Thyroid gland (tissue), 4 donors: ENCODE measurements at places on chromosomes 6 and 20. TPM values are rescaled to one million over a fixed set of nuclear protein-coding genes. Genes with fewer than 3 reads are reported as not detected.

DNA sequence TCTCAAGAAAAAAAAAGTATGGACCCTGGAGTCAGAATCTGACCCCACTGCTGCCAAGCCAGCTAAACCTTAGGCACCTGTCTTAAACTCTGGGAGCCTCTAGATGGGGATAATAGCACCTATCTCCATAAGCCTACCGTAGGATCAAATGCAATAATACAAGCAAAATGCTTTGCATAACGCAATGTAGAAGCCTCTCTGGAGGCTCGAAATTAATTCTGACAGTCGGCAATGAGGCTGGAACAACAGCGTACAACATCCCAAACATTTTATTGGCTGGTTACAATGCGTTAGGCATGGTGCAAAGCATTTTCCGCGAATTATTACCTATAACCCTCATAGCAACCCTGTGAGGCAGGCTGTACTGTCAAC lies 521 bp downstream of the CDK5RAP1 start:
- DNase-seq = no peak

DNA sequence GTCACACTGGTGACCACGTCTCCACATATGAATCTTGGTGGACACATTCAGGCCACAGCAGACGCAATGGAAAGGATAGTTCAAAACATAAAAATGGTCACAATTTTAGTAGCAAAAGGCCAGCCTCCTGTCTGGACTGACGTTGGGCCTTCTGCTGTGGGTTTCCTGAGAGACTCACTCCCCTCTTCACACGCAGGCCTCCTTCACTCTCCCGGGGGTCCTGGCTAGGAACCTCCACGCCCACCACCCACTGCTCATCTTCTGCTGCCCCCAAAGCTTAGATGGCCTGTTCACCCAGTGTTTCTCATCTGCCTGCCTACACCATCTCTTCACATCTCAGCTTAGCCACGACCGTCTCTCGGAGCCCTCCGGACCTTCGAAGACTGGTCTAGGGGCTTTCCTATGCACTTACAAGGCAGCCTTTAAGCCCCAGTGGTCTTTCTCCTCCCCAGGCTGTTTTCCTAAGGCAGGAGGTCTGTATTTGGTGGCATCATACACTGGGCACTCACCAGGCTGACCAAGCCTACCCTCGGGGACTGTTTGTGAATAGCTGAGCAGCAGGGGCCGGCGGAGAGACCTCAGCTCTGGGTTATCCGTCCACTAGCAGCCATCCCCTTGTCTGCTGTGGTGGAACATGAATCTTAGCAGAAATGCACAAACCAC lies 46.6 kb upstream of the AFDN start:
- no peak for DNase-seq

- DNase-seq = no peak
Measured at GRCh38 chr6:152566103-152566875, 70.9 kb downstream of the SYNE1 start.

- DNase-seq = no peak
Measured at GRCh38 chr6:106186714-106187113, 100.6 kb downstream of the PRDM1 start.

DNA sequence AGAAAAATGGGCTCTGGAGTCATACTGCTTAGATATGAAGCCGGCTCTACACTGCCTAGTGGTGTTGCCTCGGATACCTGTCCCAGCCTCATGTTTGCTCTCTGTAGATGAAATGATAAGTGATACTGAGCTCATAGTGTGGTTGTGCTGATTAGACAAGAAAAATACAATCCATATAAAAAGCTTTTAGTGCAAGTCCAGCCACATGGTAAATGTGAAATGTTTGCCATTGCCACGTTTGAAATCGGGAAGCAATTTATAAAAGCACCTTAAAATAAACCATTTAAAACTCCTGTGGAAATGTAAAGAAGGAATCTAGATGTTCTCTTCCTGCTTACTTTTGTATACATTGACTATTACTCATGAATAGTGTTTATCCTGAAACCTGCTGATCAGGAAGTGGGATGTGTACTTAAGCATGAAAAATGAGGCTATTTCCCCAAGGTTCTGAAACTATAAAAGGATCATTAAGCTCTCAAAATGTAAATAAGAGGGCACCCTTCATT lies 13.1 kb upstream of the PBOV1 start:
- DNase-seq = no peak

DNA sequence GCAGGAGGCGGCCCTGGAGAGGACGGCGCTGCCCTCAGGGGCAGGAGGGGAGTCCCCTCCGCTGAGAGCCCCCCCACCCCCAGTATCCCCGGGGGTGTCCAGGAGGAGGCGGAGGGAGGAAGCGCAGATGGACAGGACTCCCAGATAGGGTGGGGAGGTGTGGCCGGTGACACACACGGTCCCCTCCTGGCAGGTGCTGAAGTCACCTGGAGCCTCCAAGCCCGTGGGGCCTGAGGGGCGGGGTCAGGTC lies 1.4 kb downstream of the STMN3 start:
- DNase-seq = peak; percentile 62

DNA sequence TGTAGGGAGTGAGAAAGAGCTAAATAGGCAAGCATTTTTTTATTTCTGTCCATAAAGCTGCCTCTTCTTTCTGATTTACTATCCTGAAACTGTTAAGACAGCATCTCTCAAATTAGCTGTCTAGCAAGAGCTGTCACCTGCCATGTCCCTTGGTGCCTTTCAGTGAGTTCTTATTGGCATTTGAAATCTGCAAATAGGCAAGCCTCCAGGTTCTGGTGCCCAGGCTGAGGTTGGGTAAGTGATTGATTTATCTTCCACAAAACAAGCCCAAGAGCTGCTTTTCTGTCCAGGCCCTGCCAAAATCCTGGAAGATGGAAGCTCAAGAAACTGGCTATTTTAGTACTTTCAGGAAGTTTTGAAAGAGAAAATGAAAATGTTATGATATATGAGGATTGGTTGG lies 22.4 kb downstream of the MANEA start:
- DNase-seq = no peak

DNA sequence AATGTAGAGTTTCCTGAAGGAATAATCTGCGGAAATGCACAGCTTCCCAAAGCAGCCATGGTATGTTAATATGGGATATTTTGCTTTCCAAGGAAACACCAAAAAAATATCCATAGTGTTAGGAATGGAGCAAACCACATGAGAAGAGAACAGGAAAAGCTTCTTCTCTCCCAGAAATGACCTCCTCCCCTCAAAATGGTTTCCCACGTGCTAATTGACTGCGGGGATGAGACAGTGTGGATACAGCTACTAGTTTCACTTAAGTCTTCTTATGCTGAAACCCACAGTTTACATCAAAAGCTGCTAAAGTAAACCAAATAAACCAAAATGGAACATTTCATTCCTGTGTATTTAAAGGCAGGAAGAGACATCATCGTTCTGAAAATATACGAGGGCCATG lies 69.4 kb downstream of the FYN start:
- no peak for DNase-seq

GRCh38 chr6:157380458-157380778 lies 572 bp upstream of the ZDHHC14 start:
- DNase-seq = no peak

DNA sequence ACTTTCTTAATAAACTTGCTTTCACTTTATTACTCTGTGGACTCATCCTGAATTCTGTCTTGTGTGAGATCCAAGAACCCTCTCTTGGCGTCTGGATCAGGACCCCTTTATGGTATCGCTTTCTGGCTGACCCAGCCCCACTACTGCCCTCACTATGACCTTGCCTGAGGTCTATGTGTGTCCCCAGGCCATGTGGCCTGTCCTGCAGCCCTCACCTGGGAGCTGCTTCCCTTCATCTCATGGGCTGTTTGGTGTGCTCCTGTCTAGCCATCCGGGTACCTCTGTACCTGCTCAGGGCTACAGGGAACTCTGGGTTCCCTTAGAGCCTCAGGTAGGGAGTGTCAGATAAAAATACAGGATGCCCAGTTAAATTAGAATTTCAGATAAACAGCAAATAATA lies 94.5 kb downstream of the SCP2D1 start:
- DNase-seq = no peak

GRCh38 chr20:35307666-35308653 lies 15.7 kb upstream of the FAM83C start:
- DNase-seq = peak; percentile 78

GRCh38 chr6:128172752-128173682 lies 272.2 kb upstream of the THEMIS start:
- no peak for DNase-seq

DNA sequence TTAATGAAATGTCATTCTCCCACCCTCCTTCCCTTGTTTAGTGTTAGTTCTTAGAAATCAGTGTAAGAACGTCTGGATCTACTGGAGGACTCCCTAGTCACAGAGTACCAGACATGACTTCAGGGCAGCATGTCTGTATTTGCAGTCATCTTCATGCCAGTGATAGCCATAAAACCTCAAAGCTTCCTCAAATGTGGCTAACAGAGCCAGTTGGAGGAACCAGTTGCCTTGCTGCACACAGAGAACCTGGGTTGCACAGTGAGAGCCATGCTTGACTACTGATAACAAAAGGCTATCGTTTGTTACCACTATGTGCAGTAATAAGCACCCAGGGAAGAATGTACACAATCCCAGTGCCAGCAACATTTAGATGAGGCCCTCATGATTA lies 20.1 kb downstream of the NT5E start:
- no peak for DNase-seq

- DNase-seq = no peak
Measured at GRCh38 chr6:163263196-163263595, 151.3 kb upstream of the QKI start.

DNA sequence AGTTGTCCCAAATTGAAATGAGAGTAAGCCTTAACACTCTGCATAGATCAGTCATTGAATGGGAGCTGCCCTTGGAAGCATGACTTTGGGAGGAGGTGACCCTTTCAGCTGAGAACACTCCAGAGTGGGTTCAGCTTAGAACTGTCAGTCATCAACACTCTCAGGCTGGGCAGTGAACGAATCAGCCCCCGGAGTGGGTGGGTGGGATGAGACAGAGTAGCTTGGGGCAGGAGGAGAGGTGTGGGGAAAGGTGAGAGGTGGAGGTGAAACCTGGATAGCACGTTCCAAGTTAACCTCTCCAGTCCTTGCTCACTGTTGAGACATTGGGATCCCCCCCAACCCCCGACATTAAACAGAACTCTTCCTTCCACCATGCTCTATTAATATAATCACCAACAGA lies 55.3 kb upstream of the TPD52L1 start:
- no peak for DNase-seq

DNA sequence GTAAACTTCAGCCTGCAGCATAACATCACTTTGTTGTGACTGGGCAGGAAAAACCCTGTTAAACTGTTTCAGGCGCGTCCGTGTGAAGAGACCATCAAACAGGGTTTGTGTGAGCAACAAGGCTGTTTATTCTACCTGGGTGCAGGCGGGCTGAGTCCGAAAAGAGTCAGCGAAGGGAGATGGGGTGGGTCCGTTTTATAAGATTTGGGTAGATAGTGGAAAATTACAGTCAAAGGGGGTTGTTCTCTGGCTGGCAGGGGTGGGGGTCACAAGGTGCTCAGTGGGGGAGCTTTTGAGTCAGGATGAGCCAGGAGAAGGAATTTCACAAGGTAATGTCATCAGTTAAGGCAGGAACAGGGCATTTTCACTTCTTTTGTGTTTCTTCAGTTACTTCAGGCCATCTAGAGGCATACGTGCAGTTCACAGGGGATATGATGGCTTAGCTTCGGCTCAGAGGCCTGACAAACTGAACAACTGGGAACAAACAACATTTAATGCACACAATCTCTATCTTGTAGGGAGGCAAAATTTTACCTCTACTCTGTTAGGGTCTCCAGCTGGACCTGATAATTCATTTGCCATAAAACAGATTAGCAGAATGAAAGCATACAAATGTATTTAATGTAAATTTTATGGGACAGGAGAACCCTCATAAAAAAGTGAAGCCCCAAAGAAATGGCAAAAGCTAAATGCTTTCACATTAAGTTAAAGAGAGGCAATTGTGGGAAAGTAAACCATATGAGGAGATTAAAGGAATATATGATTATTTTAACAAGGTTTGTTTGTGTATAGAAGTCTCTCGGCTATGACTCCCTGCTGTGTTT lies 58.3 kb upstream of the HFE start:
- DNase-seq = no peak

DNA sequence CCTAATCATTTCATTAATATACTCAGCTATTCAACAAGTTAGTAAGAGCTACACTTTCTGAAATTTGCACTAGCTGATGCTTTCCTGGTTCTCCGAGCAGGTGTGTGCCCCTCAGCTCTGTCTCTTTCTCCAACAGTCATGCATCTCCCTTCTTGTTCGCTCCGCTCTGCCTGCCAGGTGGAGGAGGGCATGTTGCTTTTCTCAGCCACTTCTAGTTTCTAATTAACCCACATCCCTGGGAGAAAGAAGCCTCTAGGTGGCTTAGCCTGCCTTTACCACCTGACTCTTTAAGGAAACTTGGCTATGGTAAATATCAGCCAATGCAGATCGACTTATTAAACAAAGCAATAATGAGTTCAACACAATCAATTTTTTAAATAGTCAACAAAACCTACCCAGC lies 34.2 kb downstream of the LRFN2 start:
- DNase-seq = no peak

GRCh38 chr20:40744072-40744817 lies 55.2 kb upstream of the MAFB start:
- no peak for DNase-seq

DNA sequence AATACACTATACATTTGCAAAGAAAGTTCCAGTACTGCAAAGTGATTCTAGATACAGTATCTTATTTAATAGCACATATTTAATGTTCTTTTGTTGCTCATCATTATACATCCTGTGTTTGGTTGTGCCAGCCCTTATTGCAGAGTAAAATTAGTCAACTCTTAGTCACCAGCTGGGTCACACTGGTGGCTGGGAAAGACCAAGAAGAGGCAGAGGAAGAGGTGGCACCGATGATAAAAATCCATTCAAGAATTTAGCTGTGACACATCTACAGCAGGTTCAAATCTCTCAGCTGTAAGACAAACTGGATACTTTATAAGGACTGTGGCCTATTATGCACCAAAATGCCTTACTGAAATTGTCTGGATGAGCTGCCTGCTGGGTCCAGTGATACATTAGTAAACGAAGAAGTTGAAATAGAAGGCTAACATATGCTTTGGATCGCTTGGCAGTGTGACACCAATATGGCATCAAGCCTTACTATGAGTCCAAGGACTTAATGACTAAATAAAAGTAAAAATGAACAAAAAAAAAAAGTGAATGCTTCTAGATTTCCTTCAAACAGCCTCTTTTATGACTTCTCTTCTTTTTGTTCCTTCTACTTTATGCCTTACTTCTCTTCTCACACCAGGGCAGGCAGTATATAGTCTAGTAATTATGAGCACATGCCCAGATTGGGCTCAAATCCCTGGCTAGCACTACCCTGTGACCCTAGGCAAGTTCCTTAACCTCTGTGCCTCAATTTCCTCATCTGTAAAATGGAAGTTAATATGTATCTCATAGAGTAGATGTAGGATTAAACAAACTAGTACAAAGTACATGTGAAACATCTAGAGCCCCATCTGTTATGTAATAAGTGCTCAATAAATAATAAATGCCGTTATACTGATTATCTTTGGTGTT lies 29.4 kb upstream of the RNF8 start:
- no peak for DNase-seq

Gene CTNNBL1
- 26.4 TPM for total RNA-seq

Gene PAK5
- total RNA-seq = 0.33 TPM

Gene ZCCHC3
- 20.2 TPM for total RNA-seq

Gene DEFB124
- total RNA-seq = not detected

Gene TMEM14B
- total RNA-seq = 196 TPM

Gene LY6G6F
- total RNA-seq = not detected

Gene RAET1L
- not detected for total RNA-seq

Gene SLC23A2
- total RNA-seq = 36.3 TPM

Gene SPTLC3
- total RNA-seq = 36.5 TPM

Gene TRIM15
- not detected for total RNA-seq

Gene ADGRF4
- total RNA-seq = not detected

Gene CCR6
- not detected for total RNA-seq

Gene BMP7
- 34.0 TPM for total RNA-seq
